ENCODE measurements at places on chromosomes 12 and 14.

DNA sequence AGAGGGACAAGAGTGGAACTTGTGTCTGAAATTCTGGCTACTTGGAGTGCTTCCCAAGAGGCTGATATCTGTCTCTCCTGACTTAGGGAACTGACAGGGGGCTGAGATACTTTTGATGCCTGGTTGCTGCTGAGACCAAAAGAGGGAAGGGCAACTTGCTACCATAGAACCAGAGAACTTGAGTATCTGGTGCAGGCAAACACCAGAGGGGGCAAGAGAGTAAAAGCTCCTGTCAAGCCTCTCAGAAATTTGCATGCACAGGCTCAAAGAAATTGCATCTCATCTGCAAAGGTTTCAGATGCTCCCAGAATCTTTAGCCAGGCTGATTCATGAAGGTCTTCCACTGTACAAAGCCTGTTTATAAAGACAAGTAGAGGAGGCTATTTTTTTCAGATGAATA lies 391.3 kb upstream of the FOXG1 start:
- DNase-seq: no peak

- DNase-seq: no peak
These were observed 87.3 kb upstream of the HECTD1 start for GRCh38 chr14:31294746-31295405.

- no peak for DNase-seq
These were observed 61.5 kb upstream of the PTGR2 start for GRCh38 chr14:73789989-73790581.

DNA sequence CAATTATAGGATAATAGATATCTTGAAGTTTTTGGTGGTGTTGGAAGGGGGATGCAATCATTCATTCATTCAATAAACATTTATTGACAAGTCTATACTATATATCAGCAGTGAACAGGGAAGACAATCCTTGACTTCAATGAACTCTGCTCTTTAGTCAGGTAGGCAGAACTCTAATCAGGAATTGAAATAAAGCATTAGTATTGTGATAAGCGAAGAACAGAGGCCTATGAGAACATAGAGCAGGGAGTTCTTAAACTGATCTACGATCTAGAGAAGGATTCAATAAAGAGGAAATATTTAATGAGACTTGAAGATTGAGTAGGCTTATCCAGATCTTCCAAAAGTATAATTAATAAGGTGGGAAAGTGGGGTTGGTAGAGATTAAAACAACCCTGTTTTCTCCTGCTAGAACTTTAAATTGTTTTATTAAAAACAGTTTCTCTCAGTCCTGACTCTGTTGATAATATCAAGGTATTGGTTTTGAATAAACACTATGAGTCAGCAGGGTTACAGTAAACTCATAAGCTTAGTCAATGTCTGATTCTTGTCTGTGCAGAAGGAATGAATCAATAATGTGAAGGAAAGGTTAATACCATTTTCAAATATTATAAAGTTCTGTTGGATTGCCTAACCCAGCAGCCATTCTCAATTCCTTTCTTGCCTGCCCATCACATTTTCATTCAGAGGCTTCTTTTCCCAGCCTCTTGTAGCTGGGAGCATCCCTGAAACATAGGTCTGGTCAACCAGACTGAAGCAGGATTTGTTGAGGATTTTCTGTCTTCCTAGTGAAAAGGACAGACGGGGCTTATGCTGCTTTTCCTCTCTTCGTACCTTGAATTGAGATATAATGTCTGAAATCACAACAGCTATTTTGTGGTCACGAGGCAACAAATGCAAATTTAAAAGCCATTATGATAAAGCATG lies 38.9 kb upstream of the KTN1 start:
- DNase-seq: no peak

All from NCI-H1105 (cell line).